Motor neuron (in vitro differentiated cells): ENCODE measurements at places on chromosomes 3 and 15. TPM values are rescaled to one million over a fixed set of nuclear protein-coding genes. Genes with fewer than 3 reads are reported as not detected.

Gene UBR1
- 20.7 and 27.3 TPM in 2 replicates for total RNA-seq

GRCh38 chr3:126121074-126121473 is 37.1 kb upstream of the SLC41A3 start:
- no peak for ATAC-seq

GRCh38 chr15:58228718-58229117 is 90.5 kb downstream of the AQP9 start:
- ATAC-seq, result peak; percentile 29

DNA sequence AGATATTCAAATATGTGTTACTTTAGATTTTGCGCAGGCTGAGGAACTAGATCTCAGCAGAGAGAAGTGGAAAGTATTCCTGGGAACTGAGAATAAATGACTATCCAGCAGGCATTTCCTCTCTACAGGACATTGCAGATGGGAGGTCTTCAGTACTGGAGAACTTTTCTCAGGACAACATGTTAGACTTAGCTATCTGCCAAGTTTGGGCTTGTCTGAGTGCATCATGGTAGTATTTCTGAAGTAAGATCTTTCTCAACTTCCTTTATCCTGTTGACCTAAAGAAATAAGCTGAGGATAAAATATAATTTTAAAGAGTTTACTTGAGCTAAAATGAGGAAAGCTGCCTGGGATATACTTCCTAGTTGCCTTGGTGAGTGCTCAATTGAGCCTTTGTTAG is 167.9 kb upstream of the BCHE start:
- no peak for ATAC-seq

GRCh38 chr15:41798607-41799487 is 24.6 kb downstream of the MAPKBP1 start:
- no peak for ATAC-seq
